ENCODE measurements at places on chromosomes 3 and 15. TPM values are rescaled to one million over a fixed set of nuclear protein-coding genes. Genes with fewer than 3 reads are reported as not detected.

PPM1L gene
- 4.0 TPM for total RNA-seq

FGD5 gene
- total RNA-seq = 0.37 TPM

GRAMD2A gene
- not detected for total RNA-seq

KBTBD13 gene
- total RNA-seq = not detected

ACAN gene
- total RNA-seq = not detected

CPLX3 gene
- total RNA-seq = not detected

OR5K3 gene
- total RNA-seq = not detected

GOLGA8M gene
- 2.9 TPM for total RNA-seq

TMEM40 gene
- total RNA-seq = not detected

SEC62 gene
- total RNA-seq = 149 TPM

PLSCR1 gene
- total RNA-seq = 200 TPM

GHSR gene
- not detected for total RNA-seq

SMARCC1 gene
- total RNA-seq = 99.1 TPM

MCTP2 gene
- total RNA-seq = 17.8 TPM

GRCh38 chr15:87871258-87871681 is 385.3 kb downstream of the NTRK3 start:
- no peak for DNase-seq

- DNase-seq = no peak
Measured at GRCh38 chr3:106825962-106826605, 551.2 kb upstream of the CCDC54 start.

DNA sequence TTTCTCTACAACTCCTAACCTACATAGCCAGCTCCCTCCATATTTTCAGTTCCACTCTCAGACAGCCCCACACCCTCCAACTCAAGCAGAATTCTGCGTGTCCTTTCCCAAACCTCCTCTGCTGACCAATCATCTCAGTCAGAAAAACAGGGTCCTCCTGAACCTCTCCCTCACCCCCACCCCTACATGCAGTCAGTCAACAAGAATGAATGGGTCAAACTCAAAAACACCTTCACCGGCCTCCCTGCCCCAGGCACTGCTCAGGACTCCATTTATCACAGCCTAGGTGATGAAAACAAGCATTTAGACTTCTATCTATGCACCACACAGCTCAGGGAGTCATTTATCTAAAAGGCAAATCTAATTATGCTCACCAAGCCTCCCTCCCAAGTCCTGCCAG is 32.4 kb downstream of the MYL3 start:
- DNase-seq = no peak

DNA sequence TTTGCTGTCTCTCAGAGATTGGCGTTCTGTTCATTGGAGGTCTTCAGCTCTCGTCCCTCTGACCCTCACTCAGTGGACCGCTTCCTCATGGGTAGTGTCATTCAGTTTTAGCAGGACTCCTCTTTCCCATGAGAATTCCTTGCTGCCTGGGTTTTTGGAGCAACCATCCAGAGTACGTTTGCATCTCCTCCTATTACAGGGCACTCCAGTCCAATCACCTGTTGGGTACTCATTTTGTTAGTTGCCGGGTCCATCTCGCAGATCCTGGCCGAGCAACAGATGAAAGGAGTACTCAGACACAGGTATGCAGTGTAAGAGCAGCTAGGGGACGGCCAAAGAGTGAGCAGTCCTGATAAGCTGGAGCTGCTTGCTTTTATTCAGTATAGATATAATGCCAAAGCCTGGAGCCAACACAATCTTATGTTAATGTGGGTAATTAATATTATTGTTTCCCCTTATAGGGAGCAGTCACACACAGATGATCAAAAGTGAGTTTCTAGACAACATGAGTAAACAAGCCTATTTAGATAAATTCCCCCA is 49.6 kb downstream of the ISG20 start:
- no peak for DNase-seq

DNA sequence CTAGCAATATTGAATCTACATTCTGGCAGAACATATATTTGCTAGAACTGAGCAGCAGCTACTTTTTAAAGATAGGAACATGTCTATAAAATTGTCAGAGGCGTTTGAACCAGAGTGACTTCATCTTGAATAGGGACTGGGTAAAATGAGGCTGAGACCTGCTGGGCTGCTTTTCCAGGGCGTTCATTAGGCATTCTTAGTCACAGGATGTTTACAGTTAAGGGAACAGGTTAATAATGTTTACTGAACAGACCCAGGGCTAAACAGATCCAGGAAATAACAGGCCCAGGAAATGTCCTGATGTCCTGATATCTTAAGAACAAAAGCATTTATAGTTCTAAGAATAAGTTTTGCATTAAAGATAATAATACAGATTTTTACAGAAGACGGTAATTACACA is 34.5 kb upstream of the B3GALNT1 start:
- no peak for DNase-seq

GRCh38 chr15:31215490-31216214 is 111.0 kb upstream of the KLF13 start:
- peak; percentile 77 for DNase-seq

GRCh38 chr3:56985878-56986277 is 74.6 kb upstream of the SPATA12 start:
- no peak for DNase-seq

- DNase-seq = no peak
Measured at GRCh38 chr3:111128884-111129283, 57.3 kb downstream of the NECTIN3 start.

- no peak for DNase-seq
Measured at GRCh38 chr3:195466251-195466650, 23.4 kb upstream of the ACAP2 start.

- DNase-seq = no peak
Measured at GRCh38 chr3:50266836-50267235, 2.1 kb upstream of the SEMA3B start.

GRCh38 chr3:30658328-30659052 is 52.1 kb downstream of the TGFBR2 start:
- peak; percentile 85 for DNase-seq

- DNase-seq = no peak
Measured at GRCh38 chr3:194095464-194095863, 40.5 kb upstream of the HES1 start.

- no peak for DNase-seq
Measured at GRCh38 chr3:39809181-39809994, at the start of gene MYRIP. MYRIP (plus strand) TSS chr3:39809609; CDS start chr3:39900817, 91,208 bp downstream.

DNA sequence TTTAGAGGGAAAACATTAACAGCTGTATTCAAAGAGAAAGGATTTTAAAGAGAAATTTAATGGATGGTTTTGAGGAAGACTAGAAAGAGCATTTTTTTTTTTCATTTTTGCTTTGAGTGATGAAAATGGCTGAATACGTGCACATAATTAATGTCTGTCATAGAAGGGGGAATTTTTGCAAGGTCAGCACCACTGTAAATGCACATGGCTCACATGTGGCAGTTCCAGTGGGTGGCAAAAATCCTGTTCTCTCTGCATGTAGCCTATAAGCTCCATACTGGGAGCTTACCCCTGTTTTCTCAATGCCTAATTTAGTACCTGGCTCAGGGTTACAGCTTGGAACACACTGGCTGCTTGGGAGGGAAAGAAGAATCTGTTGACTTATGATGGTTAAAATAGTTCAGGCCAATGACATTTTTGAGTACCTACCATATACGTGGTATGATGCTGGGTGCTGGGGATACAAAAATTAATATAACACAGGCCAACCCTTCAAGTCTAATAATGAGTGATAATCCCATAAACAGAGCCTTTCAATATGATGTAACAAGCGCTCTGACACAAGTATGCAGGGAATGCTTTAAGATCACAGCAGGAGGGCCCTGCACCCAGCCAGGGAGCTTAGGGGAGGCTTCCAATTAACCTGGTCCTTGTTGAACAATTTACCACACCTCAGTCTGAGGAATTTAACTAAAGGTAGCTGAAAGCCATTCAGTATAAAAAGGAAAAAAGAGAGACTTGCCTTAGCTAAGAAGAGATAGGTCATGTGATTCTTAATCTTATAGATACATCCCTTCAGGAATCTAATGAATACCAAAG is 33.0 kb downstream of the HSPBAP1 start:
- DNase-seq = no peak

DNA sequence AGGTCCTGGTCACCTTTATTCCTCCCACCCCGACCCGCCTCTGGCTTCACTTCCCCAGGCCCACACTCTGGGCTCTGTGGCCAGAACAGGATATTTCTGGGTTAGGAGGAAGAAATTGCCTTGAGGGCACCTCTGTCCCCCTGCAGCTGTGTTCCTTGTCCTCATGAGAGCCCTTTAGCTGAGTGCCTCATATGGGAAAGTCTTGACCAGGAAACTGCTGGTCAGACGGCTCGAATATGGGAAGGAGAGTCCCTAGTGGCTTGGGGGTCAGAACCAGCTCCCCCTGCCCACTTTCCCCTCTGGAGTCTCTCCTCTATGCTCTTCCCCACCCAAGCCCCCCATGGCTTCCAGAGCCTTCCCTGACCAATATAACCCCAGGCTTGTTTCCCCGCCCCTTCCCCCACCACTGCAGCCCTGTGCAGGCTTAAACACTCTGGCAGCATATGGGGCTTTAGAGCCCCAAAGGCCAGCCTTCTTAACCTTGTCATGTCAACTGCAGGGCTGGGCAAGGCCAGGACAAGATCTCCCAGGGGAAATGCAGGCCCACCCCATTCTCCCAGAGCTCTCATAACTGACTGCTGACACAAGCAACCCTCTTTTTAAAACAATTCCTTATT is 36.4 kb downstream of the SEC22C start:
- DNase-seq = no peak

DNA sequence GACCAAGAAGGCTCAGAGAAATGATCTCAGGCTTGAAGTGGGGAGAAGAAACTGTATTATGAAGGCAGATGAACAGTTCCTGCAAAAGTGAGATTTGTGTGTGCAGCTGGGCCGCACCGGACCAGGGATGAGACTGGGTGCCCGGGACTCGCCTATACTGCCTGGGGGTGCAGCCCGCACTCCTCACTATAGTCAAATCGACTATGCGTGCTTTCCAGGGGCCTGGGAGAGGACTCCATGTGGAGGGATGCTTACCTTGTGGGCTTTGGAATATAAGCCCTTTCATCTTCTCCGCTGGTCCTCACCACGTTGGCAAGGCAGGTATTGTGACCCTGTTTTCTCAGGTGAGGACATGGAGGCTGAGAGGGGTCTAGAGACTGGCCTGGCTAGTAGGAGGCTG is 32.9 kb upstream of the APOD start:
- no peak for DNase-seq

DNA sequence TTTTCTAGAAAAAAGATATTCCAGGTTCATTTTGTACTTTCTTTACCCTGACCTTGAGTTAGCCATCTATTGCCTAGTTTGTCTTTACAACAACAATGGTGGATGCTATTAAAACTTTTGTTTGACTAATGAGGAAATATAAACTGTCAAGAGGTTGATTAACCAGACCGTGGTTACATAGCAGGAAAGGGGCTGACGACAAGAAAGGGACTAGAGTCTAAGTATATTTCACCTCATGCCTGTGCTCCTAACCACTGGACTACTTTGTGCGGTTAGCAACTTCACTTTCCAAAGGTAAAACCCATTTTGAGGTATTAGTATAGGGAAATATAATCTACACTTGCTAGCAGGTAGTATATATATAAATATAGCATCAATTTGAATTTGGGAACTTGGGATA is 327.1 kb downstream of the SATB1 start:
- DNase-seq = no peak

DNA sequence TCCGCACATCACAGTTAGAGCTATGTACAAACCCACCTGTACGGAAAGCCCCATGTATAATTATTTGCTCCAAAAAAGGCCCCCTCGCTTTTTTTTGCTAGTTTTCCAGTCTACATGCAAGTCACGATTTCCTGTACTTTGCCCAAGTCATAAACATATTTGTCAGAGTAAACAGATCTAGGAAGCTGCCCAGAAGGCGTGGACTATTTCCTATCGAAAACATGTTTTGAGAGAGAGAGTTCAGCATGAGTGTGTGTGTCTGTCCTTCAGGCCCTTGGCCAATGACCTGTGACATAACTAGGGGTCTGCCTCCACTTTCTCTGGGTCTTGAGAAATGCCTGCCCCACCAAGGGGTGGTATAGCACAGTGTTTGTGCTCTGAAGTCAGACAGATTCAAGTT is 72.7 kb upstream of the HACD2 start:
- DNase-seq = no peak

GRCh38 chr3:141804778-141805639 is 41.8 kb downstream of the GRK7 start:
- no peak for DNase-seq

DNA sequence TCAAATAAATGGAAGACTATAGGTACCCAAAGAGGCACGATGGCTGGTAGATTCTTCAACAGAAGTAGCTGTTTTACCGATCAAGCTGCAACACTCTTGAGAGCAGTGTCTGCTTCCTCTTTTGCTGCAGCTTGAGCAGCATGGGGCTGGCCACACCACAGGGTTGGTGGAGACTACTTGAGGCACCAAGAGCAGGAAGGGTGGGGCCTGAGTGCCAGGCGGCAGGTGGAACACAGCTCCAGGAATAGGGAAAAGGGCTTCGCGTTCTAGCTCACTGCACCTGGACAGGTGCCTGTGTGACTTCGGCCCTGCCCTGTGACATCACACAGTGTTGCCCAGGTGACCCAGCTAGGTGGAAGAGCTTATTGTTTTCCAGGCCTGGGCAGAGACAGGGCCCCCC is at the start of gene CCDC33:
Gene CCDC33, plus strand, starts transcription at position 365 of the 400 bp plus-strand sequence. CDS start 394 bp downstream, outside the sequence.
- no peak for DNase-seq

DNA sequence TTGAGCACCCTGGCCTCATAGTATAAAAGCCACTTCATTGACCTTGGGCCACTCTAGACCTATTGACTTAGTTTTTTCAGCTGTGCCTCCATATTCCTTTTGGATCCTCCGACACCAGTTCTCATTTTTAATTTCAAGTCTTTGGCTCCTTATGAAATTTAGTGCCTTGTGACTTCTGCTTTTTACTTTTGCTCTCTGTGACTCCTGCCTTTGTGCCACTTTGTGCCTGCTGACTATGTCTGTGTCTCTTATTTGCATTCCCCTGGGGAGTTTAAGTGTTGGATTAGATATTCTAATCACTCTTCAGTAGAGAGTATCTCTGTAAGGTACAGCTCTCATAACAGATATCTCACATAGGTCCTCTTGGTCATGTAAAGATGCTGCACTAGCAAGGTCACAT is 39.6 kb upstream of the GPR149 start:
- DNase-seq = no peak

- no peak for DNase-seq
Measured at GRCh38 chr3:94036909-94037507, 8.6 kb upstream of the STX19 start.

- DNase-seq = no peak
Measured at GRCh38 chr3:127741246-127741645, 68.5 kb downstream of the ABTB1 start.

GRCh38 chr15:67150023-67150860 is 84.8 kb downstream of the SMAD3 start:
- peak; percentile 61 for DNase-seq

GRCh38 chr15:69164807-69165636 is 4.6 kb downstream of the GLCE start:
- no peak for DNase-seq

- no peak for DNase-seq
Measured at GRCh38 chr15:64251658-64252057, 88.8 kb upstream of the PPIB start.
